RPMI7951 (cell line): ENCODE measurements at places on chromosomes 1 and 21. TPM values are rescaled to one million over a fixed set of nuclear protein-coding genes. Genes with fewer than 3 reads are reported as not detected.

Gene FRRS1
- 7.8 and 9.7 TPM in 2 replicates for total RNA-seq

Gene DNASE2B
- total RNA-seq: not detected in 2 replicates

Gene IQGAP3
- 32.8 and 35.5 TPM in 2 replicates for total RNA-seq

Gene ADORA1
- 15.0 and 16.6 TPM in 2 replicates for total RNA-seq

Gene FUBP1
- total RNA-seq: 72.6 and 80.1 TPM in 2 replicates

Gene ALX3
- total RNA-seq: not detected in 2 replicates

Gene BMP8B
- total RNA-seq: 2.4 TPM in 2 replicates

Gene HSPA6
- 0.12 TPM in 1 of 2 replicates, not detected in the other for total RNA-seq

Gene PTPN22
- total RNA-seq: 0.59 and 1.1 TPM in 2 replicates

DNA sequence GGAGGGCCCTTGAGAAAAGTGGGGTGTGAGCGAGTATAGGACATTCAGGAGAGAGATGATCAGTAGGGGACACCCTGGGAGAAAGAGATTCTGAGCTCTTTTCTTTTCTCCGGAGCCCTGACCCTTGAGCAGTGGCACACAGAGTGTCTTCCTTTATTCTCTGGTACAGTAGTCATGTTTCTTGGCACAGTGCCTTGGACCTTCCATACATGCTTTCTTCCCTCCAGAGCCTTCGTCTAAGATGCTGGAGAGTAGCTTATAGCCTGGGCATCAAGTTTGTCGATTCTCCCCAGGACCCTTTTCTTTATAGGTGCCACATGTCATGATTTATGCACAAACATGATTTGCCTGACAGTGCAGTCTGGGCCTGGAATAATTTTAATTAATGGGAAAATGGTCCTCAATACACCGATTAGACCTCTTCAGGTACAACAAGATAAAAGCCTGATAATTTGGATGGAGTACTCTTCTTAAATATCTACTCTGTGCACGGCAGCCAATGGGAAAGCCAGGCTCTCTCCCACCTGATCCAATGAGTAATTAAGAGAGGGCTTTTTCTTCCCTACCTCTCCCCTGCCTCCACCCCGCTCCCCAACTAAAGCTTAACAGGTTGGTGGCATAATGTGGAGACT is at the start of gene TBX19:
Gene TBX19 (plus strand): TSS at position 582 of the 632 bp plus-strand sequence. CDS start 214 bp downstream, outside the sequence.
- no peak for DNase-seq

DNA sequence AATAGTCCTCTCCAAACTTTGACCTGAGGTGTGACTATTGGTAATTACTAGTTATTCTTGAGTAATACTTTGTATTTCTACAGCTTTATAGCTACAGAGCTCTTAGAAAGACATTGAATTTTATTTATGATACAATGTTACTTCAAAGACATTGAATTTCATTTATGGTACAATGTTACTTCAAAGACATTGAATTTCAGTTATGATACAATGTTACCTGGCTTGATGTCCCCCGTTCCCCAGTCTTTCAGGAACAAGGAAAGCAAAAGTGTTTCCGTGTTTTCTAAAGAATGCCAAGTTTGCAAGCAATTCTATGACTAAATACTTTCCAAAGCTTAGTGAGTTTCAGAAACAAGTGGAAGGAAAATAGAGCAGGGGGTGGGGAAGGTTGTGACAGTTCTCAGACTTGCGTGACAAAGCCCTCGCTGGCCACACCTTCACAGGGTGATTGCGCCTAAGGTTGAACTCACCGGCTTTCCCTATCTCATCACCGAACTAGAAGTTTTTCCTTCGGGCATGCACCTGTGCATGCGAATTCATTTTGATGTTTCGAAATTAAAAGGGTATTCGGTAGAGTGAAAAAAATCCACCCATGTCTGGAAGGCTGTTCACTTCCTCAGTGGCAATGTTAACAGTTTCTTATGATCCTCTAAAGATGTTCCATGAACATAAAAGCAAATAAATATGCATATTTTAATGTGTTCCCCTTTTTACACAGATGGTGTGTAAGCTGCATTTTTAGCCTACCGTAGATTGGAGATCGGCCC is 909 bp upstream of the PAXBP1 start:
- peak; percentile 13 for DNase-seq

DNA sequence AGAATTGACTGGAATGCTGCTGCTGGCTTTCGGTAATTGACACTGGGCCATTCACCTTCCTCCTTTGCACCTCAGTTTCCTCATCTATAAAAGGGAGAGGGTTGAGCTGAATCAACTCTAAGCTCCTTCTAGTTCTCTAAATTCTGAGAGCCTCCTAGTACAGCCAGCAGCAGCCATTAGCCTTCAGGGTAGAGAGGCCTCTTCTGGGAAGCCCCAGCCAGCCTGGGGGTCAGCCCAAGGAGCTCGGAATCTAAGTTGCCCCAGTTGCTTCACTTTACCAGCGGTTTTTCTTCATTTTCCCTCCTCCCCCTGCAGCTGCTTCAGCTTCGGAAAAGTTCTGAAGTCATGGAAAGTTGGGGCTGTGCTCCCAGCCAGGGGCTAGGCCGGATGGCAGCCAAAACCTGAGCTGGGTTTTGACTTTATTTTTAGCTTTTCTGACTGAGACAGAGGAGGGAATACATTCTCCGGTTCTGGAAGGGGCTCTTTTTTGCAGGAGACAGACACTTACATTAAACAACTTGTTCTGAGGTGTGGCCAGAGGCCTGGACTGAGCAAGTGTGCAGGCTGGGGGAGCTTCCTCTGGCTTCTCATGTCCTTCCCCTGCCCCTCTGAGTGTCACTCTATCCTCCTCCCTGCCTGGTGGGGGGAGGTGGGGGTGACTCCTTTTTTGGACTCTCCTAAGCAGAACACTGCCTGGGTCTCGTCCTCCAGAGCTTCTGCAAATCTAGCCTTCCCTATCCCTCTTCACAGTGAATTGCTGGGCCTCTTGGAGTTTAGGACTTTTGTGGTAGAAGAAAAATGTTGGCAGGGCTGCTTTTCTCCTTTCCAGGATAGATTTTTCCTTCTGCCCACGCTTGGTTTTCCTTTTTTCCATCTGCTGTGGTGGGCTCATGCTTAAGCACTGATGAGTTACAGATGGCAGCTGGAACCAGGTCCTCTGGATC is 14.4 kb downstream of the LMNA start:
- DNase-seq: peak; percentile 84

DNA sequence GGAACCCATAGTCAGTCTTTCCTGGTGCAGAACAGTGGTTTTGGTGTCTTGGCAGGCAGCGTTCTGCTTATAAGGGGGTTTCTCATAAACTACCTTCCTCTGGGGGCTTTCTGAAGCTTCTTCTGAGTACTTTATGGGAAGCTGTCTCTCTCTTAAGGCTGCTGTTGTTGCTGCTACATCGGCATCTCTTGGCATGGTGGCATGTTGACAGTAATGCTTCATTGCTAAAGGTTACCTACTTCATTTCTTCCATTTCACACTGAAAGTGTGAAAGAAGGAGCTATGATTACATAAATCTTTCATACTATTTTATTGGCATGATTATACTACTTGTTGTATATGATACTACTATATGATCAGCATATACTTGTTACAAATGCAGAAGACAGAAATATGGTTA is 6.3 kb upstream of the MAP10 start:
- no peak for DNase-seq

GRCh38 chr1:177023726-177024125 is 140.8 kb downstream of the ASTN1 start:
- DNase-seq: no peak

DNA sequence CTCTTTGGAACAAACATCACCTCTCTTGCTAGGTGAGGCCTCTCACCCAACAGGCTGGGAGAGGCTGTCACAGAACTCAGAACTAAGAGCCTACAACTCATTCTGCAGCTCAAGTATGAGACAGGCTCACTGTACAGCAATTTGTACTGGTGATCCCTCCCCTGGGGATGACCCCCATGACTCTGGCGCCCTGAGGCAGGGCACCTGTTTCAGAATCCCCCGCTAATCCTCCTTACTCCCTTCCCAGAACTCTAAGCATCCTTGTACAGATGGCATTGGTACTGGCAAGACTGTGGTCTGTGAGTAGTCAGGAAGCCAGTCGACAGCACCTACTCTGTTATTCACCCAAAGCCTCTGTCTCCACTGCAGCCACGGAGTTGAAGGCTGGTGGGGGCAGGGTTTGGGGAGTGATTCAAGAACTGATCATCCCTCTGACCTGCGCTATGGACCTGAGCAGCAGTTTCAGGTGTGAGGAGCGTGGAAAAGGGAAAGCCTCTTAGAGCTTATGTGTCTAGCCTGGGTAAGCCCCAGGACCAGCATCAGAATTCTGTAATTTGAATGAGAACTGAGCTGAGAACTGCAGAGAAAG is 655.5 kb downstream of the KIF26B start:
- peak; percentile 38 for DNase-seq

DNA sequence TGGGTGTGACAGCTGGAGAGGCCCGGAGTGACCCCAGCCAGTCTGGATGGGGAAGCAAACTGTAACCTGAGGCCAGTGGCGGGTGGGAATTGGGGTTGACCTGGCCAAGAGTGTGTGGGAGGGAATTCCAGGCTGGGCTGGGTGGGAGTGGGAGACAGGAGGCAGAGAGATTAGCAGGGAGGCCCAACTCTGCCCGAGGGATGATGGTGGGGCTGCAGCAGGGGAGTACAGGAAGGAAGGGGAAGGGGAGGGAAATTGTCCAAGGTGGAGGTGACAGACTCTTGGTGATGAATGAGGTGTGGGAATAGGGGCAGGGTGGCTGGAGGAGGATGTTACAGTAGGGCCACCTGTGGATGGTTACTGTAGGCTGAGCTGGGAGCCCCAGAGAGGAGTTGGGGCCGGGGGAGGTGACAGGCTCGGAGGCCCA is 40.4 kb downstream of the HUNK start:
- no peak for DNase-seq

- DNase-seq: peak; percentile 24
These were observed 344.6 kb downstream of the RYR2 start for GRCh38 chr1:237386362-237387143.

GRCh38 chr1:115679141-115679611 is 37.4 kb downstream of the VANGL1 start:
- DNase-seq: peak; percentile 82

DNA sequence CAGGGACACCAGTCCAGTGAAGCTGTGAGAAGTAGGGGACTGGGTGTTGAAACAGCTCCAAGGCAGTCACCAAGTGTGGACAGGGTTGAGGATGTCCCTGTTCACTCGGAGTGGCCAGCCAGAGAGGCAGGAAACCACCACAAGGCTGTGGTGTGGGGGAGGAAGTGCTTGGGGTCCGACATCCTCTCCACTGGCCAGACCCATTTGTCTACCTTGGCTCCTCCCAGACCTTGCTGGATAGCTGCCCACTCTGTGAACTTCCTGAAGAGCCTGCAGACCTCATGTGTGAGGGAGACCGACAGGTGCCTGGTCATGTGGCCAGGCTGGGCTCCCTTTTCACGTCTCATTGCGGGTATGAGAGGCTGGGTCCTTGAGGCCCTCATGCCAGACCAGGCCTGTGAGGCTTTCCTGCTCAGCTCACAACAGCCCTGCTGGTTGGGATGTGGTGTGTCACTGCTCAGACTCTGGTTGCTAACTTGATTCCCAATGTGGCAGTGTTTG is 21.8 kb downstream of the CYP4B1 start:
- DNase-seq: no peak

DNA sequence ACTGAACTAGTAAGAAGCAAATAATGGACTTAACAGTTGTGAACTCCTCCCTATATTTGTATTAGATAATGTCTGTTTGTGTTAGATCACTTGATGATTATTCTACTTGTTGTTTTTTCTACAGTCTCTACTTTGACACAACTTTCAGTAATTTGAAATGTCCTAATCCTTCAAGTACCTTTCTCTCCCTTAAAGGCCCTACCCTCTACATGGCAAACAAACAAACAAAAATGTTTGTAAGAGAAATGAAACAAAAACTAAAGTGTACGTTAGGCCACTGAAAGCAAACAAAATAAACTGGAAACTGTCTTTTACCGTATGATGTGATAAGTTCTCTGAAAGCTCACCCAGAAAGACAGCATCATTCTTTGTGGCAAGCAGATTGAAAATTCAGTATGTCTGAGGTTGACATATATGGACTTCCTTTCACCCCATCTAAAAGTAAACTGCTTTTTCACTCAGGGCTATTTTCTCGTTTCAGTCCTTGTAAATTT is 255.9 kb upstream of the SNX7 start:
- peak; percentile 39 for DNase-seq

GRCh38 chr1:206472024-206472423 is 1.7 kb downstream of the IKBKE start:
- DNase-seq: no peak

DNA sequence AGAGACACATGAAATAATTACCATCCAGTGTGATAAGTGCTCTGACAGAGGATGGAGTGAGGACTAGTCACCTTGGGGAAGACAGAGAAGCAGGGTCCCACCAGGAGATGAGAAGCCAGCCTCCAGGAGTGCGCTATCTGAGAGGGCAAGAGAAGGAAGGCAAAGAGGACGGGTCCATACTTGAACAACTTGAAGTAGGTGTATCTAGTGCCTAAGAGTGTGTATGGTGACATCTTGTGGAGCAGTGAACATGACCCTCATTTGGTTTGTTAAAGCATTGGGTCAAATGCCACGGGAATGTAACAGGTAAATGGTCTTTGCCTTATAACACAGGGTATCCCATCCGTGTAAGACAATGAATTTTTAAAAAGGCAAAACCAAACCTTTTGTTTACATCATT is 39.8 kb downstream of the MRPL39 start:
- no peak for DNase-seq

DNA sequence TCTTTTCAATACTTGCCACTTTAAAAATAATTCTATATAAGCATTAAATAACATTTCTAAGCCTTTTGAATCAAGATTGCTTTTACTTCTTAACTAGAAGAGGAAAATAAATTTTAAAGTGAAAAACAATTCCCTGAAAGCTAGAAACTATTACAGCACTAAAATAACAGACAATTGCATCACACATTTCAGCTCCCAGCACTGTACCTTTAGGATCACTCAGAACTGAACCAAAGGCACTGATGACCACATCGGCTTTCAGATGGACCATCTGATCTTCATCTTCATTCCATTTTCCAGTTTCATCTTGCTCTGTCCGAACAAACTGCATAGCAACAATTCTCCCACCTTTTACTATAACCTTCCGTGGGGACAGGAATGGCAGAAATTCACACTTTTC is 347.3 kb downstream of the DPYD start:
- DNase-seq: no peak
